Spinal cord (tissue), 10 donors: ENCODE measurements at places on chromosomes 1 and 21.
A peak's percentile ranks its signal among the peaks of the same experiment; 100 is the strongest.

- H3K36me3 ChIP-seq = no peaks in the 10 kb centered on the region
- DNase-seq = no peak
- no peak overlapping the region for H3K27ac ChIP-seq
- H3K4me3 ChIP-seq = no peak overlapping the region
- no peaks in the 10 kb centered on the region for H3K27me3 ChIP-seq
These were observed 30.7 kb downstream of the ITPKB start for GRCh38 chr1:226708342-226708780.

DNA sequence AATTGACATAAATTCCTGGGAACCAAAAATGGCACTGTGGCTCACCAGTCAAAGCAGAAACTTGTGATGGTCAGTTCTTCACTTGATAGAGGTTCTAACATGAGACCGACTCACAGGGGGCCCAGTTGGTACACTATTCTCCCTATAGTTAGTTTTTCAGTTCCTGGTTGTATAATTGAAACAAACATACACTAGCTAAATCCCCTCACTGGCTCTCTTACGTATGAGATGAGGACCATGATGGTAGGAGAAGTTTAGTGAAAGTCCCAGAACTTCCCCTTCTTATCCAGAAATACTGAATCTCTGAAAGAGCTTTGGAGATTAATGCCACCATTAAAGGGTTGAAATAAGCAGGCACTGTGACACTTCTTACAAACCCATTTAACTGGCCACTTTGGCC, 2.8 kb upstream of the S100B start:
- no peaks in the 10 kb centered on the region for H3K36me3 ChIP-seq
- H3K4me1 ChIP-seq = peaks cover 19% of the 10 kb centered on the region
- DNase-seq = no peak
- H3K4me3 ChIP-seq = no peak overlapping the region

- H3K27ac ChIP-seq = no peak overlapping the region
- no peak for DNase-seq
- H3K27me3 ChIP-seq = no peaks in the 10 kb centered on the region
- H3K4me1 ChIP-seq = no peaks in the 10 kb centered on the region
- no peaks in the 10 kb centered on the region for H3K36me3 ChIP-seq
- no peak overlapping the region for H3K4me3 ChIP-seq
These were observed 82.1 kb upstream of the CCDC190 start for GRCh38 chr1:162942916-162943559.

DNA sequence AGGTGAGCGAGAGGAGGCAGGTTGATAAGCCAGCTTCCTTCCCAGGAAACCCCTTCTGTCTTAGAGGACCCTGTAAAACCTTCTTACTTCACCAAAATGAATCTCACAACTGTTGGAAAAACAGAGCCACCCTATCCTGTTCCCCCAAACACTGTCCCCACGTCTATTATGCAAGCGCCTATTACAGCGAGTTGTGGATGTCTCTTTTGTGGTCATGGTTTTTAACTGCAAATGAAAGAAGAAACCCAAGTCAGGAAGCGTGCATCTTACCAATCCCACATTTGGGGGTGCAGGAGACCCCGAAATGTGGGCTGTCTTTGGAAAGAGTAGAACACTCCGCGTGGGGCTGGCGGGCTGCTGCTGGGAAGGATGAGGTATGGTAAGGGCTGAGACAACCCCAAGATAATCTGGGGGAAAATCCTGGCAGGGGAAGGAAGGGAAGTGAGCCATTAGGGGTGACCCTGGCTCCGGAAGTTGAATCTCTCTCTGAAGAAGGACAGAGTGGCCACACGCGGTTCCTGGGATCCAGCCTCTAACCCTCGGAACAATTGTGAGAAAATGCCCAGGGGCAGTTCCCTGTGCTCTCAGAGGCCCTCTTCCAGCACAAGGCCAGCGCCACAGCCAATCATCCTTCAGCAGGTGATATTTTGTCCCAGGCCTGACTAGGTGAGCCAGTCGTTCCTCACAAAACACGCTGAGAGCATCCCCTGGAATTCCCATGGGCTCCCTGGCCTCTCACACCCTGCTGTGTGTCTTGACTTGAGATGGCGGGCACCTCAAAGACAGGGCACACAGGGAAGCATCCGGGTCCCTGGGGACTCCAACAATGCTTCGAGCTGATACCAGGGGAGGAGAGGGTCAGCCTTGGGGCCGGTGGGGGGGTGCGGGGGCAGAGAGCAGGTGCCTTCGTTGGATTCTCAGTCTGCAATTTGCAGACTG, 168.5 kb upstream of the IRF2BP2 start:
- DNase-seq = no peak
- H3K4me3 ChIP-seq = no peak overlapping the region

GRCh38 chr1:47866601-47867437, 130.4 kb downstream of the TRABD2B start:
- H3K4me3 ChIP-seq = no peak overlapping the region
- H3K36me3 ChIP-seq = no peaks in the 10 kb centered on the region
- H3K4me1 ChIP-seq = peaks cover 4% of the 10 kb centered on the region
- H3K27ac ChIP-seq = peak overlapping the region; percentile 15

GRCh38 chr1:66788231-66788939, 12.7 kb downstream of the INSL5 start:
- no peaks in the 10 kb centered on the region for H3K4me1 ChIP-seq
- no peak for DNase-seq
- no peak overlapping the region for H3K4me3 ChIP-seq

- H3K36me3 ChIP-seq = no peaks in the 10 kb centered on the region
- H3K4me3 ChIP-seq = no peak overlapping the region
- H3K4me1 ChIP-seq = peaks cover 13% of the 10 kb centered on the region
- no peak overlapping the region for H3K27ac ChIP-seq
These were observed 23.3 kb downstream of the TTC34 start for GRCh38 chr1:2778220-2778592.

DNA sequence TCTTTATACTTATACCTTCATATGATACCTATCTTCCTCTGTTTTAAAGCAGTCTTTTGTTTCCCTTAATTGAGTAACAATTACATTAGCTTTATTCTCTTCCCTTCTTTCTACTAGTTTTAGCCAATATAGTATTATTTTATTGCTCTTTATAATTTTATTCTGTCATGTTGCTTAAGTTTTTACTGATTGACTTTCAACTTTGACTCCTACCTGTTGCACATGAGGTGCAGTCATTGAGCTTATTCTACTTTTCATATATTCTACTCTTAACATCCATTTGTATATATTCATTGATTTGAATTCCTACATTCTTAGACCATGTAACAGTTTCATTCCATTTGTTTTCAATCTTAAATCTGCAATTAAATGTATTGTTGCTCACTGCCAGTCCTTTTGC, 49.2 kb downstream of the AGO3 start:
- peaks cover 4% of the 10 kb centered on the region for H3K36me3 ChIP-seq
- no peaks in the 10 kb centered on the region for H3K4me1 ChIP-seq
- no peaks in the 10 kb centered on the region for H3K27me3 ChIP-seq
- no peak for DNase-seq
- no peak overlapping the region for H3K27ac ChIP-seq

DNA sequence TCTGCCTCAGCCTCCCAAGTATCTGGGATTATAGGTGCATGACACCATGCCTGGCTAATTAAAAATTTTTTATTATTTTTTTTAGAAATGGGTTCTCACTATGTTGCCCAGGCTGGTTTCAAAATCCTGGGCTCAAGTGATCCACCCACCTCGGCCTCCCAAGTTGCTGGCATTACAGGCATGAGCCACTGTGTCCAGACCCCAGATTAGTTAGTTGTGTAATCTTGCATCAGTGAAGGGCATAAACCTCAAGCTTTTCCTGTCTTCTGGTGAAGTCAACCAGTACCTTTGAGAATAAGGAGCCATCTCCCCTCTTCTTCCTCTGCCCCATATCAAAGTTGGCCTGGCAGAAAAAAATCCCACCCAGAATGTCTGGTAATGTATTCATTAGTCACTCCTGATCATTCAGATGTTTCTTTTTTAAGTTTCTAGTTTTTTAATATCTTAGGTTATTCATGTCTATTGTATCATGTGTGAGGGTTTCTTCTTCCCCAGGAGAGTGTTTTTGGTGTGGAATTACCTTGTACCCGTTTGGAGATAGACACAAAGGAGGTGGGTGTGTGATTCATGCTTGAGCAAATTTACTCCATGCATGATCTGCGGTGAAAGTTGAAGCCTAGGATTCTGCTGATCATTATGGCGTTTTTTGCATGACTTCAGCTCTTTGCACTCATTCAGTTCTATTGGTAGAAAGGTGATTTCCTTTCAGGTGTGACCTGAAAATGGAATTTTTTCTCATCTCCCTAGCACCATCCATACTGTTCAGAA, 144.0 kb downstream of the FMN2 start:
- no peaks in the 10 kb centered on the region for H3K4me1 ChIP-seq
- H3K36me3 ChIP-seq = no peaks in the 10 kb centered on the region
- no peak for DNase-seq
- H3K4me3 ChIP-seq = no peak overlapping the region

- no peaks in the 10 kb centered on the region for H3K36me3 ChIP-seq
- H3K4me3 ChIP-seq = no peak overlapping the region
- H3K27me3 ChIP-seq = no peaks in the 10 kb centered on the region
- no peak overlapping the region for H3K27ac ChIP-seq
These were observed 47.9 kb downstream of the S1PR1 start for GRCh38 chr1:101284622-101285218.
